SW 1271 (cell line): ENCODE measurements at places on chromosomes 1 and 21.

DNA sequence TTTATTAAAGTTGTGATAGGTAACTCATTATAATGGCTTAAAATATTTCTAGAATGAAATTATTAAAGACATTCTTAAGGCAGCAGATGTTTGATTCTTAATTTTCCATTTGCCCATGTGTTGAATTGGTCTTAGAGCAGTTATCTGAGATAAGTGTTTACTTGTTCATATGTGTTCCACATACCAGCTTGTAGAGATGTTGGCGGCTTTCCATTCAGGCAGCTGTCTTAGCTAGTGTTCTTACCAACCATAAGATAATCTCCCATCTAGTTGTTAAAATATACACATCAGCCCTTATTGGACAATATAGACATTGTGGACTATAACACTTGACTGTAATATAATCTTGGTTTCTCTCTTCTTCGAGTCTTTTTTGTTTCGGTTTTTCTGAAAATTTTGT is 1372.9 kb upstream of the ADGRL2 start:
- no peak for DNase-seq

GRCh38 chr1:185960422-185961321 is 226.5 kb downstream of the HMCN1 start:
- DNase-seq, result no peak

GRCh38 chr21:23743821-23744220 is 1863.5 kb downstream of the MRPL39 start:
- no peak for DNase-seq

GRCh38 chr1:10450836-10451235 is 1.0 kb downstream of the CORT start:
- no peak for DNase-seq

- DNase-seq, result no peak
Observed at GRCh38 chr1:26285366-26286063, 5.6 kb downstream of the SH3BGRL3 start.

DNA sequence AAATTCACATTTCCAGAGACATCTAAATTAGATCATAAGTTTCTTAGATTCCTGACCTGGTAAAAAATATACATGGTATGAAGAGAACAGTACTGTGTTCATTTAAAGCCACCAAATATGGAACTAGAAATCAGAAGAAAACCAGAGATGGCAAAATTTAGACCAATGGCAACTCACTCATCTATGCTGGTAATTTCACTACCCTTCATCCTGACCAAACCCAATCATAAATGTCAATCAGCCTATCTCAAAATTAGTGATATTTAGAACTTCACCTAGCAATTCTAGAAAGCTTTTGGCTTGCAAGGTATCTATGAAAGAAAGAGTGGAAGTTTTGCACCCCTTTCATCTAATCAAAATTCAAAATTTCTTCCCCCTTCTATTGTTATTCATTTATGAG is 107.7 kb downstream of the NIBAN1 start:
- DNase-seq, result no peak
